Activated T-helper 1 cell treated with anti-CD3 and anti-CD28 coated beads, Interleukin-2, amount 50 U/mL, for 16 hours (primary cell): ENCODE measurements at places on chromosomes 11 and 22.

DNA sequence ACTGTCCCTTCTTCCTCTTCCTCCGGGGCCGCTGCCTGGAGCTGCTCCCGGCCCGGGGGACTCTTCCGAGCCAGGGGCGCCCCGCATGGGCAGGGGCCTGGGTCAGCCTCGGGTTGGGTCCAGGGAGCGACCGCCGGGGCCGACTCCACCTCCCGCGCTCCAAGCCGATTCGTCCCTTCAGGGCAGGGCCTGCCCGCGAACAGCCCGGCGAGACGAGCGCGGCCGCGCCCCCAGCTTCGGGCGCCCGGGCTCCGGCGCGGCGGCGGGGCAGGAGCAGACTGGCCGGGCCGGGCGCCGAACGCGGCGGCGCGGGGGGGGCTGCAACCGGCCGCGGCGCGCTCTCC, at the start of gene LARGE1:
LARGE1 (minus strand) TSS at position 280 of the 344 bp plus-strand sequence.
- no peak for DNase-seq

DNA sequence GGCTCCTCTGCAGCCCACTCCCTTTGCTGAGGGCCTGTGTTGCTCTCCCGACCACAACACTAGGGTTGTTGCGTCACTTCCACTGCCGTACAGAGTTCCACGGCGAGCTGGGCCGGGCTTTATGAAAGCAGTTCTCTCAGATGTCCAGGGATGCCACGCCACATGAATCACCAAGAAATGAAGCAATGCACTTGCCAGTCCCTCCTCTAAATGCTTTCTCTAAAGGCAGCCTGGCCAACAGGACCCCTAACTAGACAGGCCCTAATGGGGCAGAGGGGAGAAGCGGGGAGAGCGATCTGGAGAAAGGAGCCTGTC, 188.7 kb downstream of the CTTN start:
- no peak for DNase-seq

GRCh38 chr11:134139873-134140331, 71.0 kb downstream of the JAM3 start:
- DNase-seq: no peak

GRCh38 chr11:64263021-64263946, 12.0 kb downstream of the PLCB3 start:
- DNase-seq: no peak

DNA sequence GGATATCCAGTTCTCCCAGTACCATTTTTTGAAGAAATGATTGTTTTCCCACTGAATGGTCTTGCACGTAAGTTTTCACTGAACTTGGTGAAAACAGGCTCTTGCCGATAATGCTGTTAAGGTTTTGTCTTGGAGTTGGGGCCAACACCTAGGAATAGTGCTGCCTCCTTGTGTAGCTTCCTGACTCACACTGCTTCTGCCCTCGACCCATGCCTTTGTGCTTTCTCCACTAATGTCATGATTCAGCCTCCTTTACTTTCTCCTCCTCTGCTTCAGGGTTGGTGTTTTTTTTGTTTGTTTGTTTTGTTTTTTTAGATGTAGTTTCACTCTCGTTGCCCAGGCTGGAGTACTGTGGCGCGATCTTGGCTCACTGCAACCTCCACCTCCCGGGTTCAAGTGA, 30.2 kb downstream of the SLC5A1 start:
- DNase-seq: no peak
